ENCODE measurements at places on chromosomes 6 and 20.

GRCh38 chr20:13685623-13686022, 46.9 kb upstream of the TASP1 start:
- no peak for DNase-seq

- no peak for DNase-seq
These were observed 103.7 kb downstream of the TOX2 start for GRCh38 chr20:44018259-44018941.

GRCh38 chr6:137496909-137497720, 2.9 kb upstream of the OLIG3 start:
- no peak for DNase-seq

DNA sequence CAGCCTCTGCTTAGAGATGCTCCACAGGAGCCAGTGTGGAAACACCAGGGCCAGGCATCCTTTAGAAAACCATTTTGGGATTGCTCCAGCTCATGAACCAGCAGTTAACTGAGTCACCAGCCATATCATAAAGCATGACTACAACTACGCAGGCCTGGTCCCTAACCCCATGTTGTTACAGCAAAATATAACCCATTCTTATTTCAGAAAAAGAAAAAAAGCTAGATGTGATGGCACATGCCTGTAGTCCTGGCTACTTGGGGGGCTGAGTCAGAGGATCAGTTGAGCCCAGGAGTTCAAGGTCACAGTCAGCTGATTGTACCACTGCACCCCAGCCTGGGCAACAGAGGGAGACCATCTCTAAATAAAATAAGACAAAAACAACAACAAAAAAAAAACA, 36.8 kb downstream of the C6orf15 start:
- no peak for DNase-seq

DNA sequence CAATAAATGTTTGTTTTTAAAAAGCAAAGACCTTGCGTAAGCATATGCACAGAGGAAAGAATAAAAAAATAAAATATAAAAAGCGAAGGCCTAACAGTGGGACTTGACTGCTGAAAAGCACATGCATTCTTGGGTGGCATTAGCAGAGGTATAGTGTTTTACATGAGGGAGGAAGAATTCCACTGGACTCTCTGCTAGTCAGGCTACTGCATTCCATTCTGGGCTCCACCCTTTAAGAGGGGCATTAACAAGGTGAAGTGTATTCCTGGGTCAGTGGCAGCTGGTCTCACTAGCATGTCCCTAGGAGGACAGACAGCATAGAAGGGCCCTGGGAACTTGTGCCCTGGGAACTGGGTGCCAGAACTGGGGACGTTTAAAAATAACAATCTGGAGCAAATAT, 134.1 kb downstream of the SOBP start:
- DNase-seq: no peak
